ENCODE measurements at places on chromosomes 4 and X.
A peak's percentile ranks its signal among the peaks of the same experiment; 100 is the strongest.

GRCh38 chrX:72304877-72305276 lies 837 bp downstream of the CITED1 start:
- DNase-seq: no peak

GRCh38 chrX:63713526-63713925 lies 71.5 kb downstream of the ARHGEF9 start:
- DNase-seq: peak; percentile 4

GRCh38 chr4:6925357-6925836 lies 15.8 kb downstream of the TBC1D14 start:
- no peak for DNase-seq

DNA sequence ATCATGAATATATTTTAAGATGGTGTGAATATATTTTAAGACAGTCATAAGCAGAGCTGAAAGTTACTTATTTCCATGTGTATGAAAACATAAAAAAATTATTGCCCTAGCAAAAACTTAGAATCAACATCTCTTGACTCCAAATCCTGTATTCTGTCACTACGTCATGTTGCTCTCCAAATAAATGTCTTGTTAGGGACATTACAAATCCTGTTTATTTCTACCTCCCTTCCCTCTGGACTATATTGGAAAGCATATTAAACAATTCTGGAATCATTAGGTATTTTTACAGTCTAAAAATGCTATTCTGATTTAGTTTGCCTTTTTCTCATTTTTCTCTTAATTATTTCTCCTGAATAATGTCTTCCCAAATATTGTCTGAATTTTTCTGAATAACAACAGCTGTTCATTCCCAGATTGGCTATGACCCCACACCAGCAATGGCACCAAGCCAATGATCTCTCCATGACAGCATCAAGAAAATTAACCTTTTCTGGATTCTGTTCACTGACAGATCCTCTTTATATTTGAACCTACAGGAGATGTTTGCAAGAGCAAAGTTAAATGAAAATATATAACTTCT lies 523.1 kb downstream of the IQCM start:
- DNase-seq: no peak

DNA sequence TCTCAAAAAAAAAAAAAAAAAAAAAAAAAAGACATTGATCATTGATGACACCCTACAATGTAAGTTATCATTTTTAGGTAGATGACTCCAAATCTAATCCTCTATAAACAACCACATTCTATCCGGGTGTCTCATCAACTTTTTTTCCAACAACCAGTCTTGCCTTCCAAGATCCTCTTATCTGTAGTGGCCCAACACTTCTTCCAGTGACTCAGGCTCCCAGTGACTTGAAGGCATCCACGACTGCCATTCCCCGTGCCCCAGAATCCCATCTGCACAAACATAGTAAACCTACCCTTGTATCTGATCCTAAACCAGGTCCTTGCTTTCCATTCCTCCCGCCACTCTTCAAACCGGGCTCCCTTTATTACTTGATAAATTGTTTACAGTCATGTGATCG lies 15.6 kb upstream of the TSPAN5 start:
- DNase-seq: no peak

DNA sequence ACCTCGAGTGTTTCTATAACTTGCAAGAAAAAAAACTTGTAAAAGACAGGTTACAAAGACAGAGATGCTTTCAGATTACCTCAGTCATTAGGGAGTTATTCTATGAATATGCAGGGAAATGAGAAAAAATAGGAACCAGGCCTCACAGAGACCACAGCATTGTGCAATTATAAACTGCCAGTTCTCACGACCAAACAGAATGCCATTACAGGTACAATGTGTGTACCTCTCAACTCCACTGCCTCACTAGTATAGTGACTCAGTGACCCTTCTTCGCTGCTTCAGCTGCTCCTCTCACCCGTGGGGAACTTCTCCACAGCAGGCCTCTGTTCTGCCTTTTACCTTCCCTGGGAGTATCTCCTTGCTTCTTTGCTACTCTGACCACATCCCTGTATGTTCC lies 2.3 kb upstream of the HTATSF1 start:
- no peak for DNase-seq

- no peak for DNase-seq
Measured at GRCh38 chrX:107710617-107711391, 64.8 kb downstream of the TSC22D3 start.

GRCh38 chrX:70128071-70128470 lies 5.2 kb upstream of the IGBP1 start:
- no peak for DNase-seq

- no peak for DNase-seq
Measured at GRCh38 chrX:40282946-40283660, 185.3 kb upstream of the BCOR start.

- no peak for DNase-seq
Measured at GRCh38 chr4:142406499-142406835, 439.6 kb downstream of the INPP4B start.

GRCh38 chr4:87216469-87216868 lies 3.9 kb downstream of the KLHL8 start:
- no peak for DNase-seq

DNA sequence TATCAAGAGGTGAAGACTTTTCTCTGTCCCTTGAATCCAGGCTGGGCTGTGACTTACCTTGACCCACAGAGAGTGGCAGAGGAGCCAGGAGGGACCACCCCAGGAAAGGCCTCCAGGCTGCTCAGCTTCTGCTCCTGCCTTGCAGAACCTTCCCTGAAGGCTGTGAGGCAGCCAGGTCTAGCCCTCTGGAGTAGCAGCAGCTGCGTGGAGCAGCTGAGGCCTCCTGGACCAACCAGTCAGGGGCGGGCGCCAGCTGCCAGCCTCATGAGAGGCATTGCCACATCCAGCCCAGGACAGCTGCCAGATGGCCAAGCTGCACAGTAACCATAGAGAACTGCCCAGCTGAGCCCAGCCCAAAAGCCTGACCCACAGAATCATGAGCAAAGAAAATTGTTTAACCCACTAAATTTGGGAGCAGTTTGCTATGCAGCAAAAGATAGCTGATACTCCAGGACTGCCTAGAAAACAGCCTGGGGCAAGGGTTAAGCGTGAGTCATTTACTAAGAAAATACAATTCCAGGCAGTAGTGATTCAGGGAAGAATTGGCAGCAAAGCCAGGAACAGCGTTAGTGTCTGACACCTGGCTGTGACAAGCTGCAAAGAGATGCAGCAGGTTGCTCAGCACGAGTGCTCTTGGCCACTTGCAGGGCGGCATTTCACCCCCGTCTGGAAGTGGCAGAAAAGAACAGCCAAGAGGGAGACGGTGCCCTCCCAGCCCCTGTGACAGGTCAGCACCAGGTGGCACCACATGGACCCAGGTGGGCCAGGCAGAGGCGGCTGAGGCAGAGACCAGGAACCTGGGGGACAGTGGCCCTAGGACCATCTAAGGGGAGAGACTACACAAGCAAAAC lies 14.7 kb upstream of the PDE6B start:
- peak; percentile 67 for DNase-seq

DNA sequence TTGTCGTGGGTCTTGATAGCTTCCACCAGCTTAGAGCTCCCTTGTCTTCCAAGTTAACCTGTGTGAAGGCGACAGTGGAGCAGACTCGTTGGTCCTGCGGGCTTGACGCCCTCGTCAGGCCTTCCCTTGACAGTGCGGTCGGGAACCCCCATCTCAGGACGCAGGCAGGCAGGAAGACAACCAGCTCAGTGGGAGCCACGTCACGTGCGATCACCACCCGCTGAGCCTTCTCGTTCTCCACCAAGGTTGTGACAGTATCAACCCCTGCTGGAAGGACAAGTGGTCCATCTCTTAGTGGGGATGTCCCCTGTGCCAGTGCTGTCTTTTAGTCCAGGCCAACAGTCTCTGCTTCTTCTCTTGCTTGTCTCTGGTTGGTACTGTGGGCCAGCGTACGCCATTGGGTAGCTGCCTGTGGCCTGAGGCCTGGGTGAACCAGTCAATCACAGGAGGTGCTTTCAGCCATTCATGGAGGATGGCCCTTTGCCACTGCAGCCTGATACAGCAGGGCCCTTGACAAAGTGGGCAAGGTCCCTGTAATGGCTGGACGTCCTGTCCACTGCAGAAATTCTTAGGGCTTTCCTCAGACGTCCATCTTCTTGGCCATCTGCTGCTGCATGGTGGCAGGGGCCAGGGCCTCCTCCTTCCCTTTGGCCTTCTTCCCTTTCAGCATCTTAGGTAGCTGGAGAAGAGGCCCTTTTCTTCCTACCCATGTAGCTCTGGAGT lies 31.4 kb downstream of the RGS12 start:
- no peak for DNase-seq

GRCh38 chr4:128527946-128528576 lies 240.4 kb upstream of the PGRMC2 start:
- DNase-seq: no peak

- DNase-seq: peak; percentile 65
Measured at GRCh38 chrX:1453951-1454785, 1.5 kb upstream of the ASMTL start.

DNA sequence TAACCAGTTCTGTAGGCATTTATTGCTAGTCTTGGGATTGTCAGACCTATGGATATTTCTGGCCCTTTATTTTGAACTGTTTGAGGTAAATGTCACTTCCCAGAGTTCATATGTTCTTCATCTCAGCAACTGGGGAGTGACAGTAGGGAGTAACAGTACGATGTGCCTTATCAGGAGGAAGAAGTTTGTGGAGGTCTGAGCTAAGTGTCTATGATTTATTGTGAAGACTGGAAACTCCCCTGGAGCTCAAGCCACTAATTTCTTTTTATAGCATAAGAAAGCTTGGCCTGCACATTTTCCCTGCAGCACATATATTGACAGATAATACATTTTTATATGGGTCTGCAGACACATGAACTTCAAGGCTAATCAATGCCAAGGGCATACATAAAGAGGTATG lies 383.8 kb downstream of the GRXCR1 start:
- DNase-seq: no peak

DNA sequence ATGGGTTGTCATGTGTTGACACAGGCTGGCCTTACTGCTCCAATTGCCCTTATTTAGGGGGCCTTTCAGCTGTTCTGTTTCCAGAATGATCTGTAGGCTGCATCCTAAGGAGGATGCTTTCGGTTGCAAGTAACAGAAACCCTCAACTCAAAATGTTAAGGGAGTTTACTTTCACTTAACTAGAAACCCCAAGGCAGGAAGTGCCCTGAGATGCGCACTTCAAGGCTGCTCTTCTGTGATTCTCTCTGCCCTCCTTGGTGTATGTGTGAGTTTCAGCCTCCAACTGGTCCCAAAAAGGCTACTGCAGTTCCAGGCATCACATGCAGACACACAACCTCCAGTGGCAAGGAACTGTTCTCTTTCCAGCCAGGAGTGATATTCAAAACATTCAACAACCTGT lies 97.3 kb upstream of the ATP6AP2 start:
- no peak for DNase-seq

DNA sequence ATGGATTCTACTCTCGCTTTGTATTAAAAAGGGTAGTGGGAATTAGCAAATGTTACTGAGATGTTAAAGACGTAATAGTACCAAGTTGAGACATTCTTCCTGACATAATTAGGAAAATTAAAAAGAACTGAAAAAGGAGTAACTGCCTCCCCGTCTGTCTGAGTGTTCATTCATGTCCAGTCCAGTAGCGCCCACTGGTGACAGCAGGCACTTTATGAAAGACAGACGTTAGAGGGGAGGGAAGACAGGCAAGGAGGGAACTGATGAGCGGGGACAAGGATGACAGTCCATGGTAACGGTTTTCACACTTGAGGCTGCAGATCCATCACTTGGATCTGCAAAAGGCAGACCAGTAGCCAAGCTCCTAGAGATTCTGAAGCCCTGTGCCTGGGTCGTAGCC lies 326.7 kb downstream of the STK32B start:
- DNase-seq: no peak

DNA sequence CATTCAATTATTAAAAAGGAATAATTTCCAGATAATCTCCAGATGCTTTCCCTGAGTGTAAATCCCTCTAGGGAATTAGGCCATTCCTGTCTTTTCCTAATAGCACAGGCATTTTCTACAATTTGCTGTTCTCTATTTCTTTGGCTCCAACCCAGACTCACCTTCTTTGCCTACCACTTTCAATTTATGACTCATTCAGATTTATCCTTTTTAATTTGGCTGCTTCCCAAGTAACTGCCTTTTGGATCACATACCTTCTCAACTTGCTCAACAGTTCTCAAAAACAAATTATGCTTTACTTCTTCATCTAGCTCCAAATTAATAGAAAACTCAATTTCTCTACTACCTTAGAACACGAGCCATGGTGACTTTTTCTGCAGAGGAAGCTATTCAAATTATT lies 1166.3 kb upstream of the PCDH7 start:
- no peak for DNase-seq

DNA sequence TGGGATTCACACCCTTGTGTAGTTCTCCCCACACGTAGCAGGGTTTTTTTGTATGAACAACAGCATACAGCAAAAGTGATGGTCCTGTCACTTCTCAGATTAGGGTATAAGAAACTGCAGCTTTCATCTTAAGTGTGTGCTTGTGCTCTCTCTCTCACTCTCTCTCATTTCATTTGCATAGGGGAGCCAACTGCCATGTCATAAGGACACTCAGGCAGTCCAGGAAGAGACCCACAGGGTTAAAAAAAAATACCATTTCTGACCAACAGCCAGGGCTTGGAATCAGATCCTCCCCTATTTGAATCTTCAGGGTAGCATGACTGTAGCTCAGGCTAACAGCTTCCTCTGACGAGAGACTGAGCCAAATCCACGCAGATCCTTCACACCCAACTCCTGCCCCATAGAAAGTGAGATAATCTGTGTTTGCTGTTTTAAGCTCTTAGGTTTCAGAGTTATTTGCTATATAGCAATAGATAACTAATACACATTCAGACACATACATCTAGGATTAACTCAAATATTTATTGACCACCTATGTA lies 331.2 kb downstream of the PAPSS1 start:
- DNase-seq: no peak

- DNase-seq: no peak
Measured at GRCh38 chrX:150941580-150941979, 41.6 kb upstream of the HMGB3 start.

- no peak for DNase-seq
Measured at GRCh38 chrX:124348182-124348581, 1.8 kb downstream of the SH2D1A start.

- DNase-seq: no peak
Measured at GRCh38 chr4:69707807-69708206, 52.6 kb downstream of the SULT1B1 start.

DNA sequence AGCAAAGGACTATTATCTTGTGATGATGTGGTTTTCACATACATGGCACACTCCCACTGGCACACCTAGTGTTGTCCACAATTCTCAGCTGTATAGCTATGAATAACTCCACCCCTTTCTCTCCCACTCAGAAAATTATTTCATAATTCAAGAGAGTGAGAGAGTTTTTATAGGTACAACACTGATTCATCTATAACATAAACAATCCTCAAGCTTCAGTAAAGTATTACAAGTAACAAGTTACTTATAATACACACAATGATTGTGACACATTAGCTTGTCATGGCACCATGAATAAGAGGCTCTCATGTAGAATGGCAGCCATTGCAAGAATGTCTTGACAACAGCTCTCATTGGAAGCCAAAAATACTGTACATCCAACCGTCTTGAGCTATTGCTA lies 43.9 kb downstream of the RAB40A start:
- DNase-seq: no peak

GRCh38 chr4:34633241-34633640 lies 1611.1 kb downstream of the ARAP2 start:
- DNase-seq: no peak

Measured in spinal cord (tissue), 10 donors.